ENCODE measurements at places on chromosomes 12 and 14. TPM values are rescaled to one million over a fixed set of nuclear protein-coding genes. Genes with fewer than 3 reads are reported as not detected.

ABCC9 gene
- polyA plus RNA-seq = not detected

SCN8A gene
- not detected for polyA plus RNA-seq

- no peak overlapping the region for H3K27ac ChIP-seq
- peaks cover 17% of the 10 kb centered on the region for H3K27me3 ChIP-seq
- no peaks in the 10 kb centered on the region for H3K4me1 ChIP-seq
- H3K4me3 ChIP-seq = no peak overlapping the region
These were observed 7.5 kb upstream of the G2E3 start for GRCh38 chr14:30551460-30551859.

DNA sequence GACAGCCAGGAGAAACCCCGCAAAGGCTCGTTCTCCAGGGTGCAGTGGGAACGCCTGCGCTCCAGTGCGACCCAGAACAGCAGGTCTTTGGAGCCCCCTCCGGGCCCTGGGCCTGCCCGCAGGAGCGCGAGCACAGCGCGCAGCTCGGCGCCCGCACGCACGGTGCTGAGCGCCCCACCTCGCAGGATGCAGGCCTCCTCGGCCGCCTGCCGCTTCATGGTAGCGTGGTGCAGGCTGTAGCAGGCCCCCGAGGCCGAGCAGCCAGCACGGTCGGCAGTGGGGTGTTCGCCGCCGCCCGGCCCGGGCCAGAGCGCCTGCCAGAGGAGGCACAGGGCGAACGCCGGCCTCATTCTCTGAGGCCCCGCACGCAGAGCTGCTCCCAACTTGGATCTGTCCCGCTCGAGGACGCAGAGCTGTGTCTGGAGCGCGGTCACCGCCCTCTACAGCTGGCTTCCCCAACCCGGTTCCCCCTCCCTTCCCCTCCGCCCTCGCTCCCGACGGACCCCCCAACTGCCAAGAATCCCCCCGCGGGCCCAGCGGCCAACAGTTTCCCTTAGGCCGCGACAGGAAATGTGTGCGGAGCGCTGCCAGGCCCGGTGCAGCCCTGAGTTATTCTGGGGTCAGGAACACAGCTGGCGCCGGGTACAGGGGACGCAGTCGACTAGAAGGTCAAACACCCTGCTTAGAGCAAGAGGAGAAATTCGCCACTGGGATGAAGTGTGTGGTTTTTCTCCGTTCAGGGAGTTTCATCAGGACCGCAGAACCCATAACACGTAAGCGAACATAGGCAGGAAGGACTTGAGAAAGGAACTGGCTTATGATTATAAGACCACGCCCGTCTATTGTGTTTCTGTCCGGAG lies at the start of gene CLEC14A:
CLEC14A (minus strand) TSS at position 421 of the 860 bp plus-strand sequence; CDS start at position 350, 71 bp downstream.
- no peak within 1 kb of the TSS for H3K27ac ChIP-seq
- peaks cover 3% of the 10 kb centered on the region for H3K36me3 ChIP-seq
- H3K4me3 ChIP-seq = peak within 1 kb of the TSS; percentile 73
- H3K27me3 ChIP-seq = peaks cover 9% of the 10 kb centered on the region
- H3K4me1 ChIP-seq = peaks cover 16% of the 10 kb centered on the region
- DNase-seq = peak; percentile 4

- H3K27ac ChIP-seq = no peak overlapping the region
- H3K27me3 ChIP-seq = no peaks in the 10 kb centered on the region
- no peak for DNase-seq
- H3K36me3 ChIP-seq = no peaks in the 10 kb centered on the region
These were observed 23.6 kb downstream of the RHOF start for GRCh38 chr12:121769831-121770301.

DNA sequence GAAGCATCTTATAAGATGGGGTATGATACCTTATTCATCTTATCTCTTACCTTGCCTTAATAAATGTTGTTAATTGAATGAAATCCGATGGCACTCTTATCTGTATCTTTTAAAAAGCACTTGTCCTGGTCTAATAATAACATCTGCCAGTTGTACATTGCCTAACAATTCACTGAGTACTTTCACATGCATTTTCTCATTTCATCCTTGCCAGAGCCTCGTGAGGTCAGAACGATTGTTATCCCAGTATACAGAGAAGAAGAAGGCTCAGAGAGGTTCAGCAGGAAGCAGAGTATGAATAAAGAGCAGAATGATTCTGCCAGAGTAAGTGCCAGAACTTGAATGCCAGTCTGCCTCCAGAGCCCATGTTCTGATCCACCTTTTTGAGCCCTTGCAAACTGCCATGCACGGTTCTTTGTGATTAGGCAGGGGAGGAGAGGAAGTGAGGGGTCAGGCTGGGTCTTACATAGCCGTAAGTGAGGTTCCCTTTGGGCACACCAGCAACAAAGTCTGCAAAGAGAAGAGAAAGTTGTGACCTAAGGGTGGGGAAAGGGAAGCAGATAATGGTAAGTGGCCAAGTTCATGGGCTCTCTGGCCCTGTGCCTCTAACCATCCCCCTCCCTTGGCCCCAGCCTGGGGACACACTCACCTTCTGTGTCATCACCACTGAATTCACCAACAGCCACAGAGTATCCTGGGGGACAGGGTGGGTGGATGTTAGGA lies 11.7 kb downstream of the ITGA5 start:
- H3K36me3 ChIP-seq = peaks cover 56% of the 10 kb centered on the region
- no peak for DNase-seq
- H3K4me1 ChIP-seq = peaks cover 55% of the 10 kb centered on the region
- H3K27me3 ChIP-seq = peaks cover 3% of the 10 kb centered on the region
- H3K4me3 ChIP-seq = no peak overlapping the region

DNA sequence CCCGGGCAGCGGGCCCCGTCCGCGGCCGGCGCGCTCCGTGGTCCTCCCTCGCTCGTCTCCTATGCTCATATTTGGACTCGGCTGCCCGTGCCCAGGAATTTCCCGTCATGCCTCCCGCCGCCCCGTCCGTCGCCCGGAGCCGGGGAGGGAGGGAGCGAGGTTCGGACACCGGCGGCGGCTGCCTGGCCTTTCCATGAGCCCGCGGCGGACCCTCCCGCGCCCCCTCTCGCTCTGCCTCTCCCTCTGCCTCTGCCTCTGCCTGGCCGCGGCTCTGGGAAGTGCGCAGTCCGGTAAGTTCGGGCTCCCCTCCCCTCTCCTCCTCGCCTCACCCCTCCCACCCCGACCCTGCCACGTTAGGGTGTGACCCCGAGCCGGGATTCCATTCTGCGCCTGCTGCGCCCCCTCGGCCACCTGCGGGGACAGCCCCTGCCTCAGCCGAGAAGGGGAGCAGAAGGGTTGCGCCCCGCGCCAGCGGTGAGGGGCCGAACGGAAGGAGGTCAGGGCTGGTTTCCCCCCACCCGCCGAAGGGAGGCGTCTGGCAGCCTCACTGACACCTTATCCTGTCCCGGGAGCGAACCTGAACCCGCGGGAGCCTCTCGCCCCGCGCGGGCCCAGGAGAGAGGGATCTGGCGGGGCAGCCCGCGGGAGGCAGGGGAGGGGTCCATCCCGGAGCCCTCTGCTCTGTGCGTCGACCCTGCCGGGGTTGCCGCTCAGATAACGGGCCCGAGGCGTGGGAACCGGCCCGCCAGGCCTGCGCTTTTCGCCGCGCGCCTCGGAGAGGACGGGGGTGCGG lies at the start of gene MSRB3:
MSRB3 (plus strand) TSS at position 108 of the 793 bp plus-strand sequence. CDS start 29,897 bp downstream, outside the sequence.
- H3K4me3 ChIP-seq = peak within 1 kb of the TSS; percentile 66
- peak; percentile 19 for DNase-seq
- peaks cover 5% of the 10 kb centered on the region for H3K27me3 ChIP-seq
- no peak within 1 kb of the TSS for H3K27ac ChIP-seq

GRCh38 chr12:109687250-109687649 lies 26.4 kb upstream of the FAM222A start:
- no peaks in the 10 kb centered on the region for H3K4me1 ChIP-seq
- DNase-seq = no peak
- H3K27me3 ChIP-seq = peaks cover 2% of the 10 kb centered on the region
